ENCODE measurements at places on chromosomes 3 and 15.

DNA sequence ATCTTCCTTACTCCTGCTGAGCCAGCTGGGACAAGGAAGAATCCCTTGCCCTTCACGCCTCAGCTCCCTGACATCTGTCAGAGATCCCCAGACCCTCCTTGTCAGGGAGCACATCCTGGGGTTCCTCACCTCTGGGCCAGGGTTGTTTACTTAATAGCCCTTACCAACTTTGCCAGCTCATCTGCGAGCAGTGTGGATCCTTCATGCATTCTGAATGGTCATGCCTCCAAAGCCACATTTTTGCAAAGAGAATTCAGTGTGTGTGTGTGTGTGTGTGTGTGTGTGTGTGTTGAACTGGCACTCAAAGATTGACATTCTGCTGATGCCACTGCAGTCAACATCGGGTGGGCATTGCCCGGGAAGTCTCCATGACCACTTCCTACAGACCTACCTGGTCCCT lies 112.6 kb downstream of the SLC49A4 start:
- no peak overlapping the region for H3K27ac ChIP-seq
- no peak overlapping the region for H3K4me3 ChIP-seq
- DNase-seq, result no peak
- no peaks in the 10 kb centered on the region for H3K36me3 ChIP-seq

DNA sequence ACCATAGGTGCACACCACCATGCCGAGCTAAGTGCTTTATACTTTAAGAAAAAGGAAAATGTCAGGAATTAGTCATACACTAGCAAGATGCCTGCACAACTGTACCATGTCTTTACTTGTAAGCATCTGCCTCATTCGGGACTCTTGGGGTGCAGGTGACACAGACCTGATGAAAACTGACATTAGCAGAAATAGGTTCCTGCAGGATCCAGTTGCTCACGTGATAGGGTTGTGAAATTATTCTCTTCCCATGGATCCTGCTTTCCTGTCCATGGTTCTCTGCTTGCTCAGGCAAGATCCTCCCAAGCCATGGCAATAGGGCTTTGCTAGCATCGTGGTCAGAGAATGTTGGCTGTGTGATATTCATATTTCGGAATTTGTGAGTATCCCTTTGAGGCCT lies 10.2 kb upstream of the LHFPL4 start:
- no peaks in the 10 kb centered on the region for H3K36me3 ChIP-seq
- no peak overlapping the region for H3K27ac ChIP-seq
- H3K4me1 ChIP-seq, result no peaks in the 10 kb centered on the region
- no peak for DNase-seq
- H3K4me3 ChIP-seq, result no peak overlapping the region

DNA sequence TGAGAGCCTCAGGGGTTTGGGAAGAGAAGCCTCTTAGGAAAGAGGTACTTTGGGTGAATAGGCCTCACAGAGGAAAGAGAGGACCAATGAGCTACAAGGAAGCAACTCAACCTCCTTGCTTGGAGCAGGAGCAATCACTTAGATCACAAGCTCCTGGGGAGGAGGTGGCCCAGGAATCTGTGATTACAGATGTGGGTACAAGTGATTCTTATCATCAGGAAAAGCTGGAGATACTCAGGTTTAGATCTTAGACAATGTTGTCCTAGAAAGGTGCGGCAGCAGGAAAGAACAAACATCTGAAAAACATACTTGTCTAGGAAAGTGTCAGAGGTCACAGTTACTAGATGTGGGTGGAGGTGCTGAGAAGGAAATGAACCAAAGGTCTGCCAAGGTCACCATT lies 8.2 kb downstream of the PARP16 start:
- H3K27me3 ChIP-seq, result no peaks in the 10 kb centered on the region
- no peak overlapping the region for H3K27ac ChIP-seq
- H3K4me1 ChIP-seq, result no peaks in the 10 kb centered on the region
- H3K4me3 ChIP-seq, result no peak overlapping the region
- DNase-seq, result no peak

DNA sequence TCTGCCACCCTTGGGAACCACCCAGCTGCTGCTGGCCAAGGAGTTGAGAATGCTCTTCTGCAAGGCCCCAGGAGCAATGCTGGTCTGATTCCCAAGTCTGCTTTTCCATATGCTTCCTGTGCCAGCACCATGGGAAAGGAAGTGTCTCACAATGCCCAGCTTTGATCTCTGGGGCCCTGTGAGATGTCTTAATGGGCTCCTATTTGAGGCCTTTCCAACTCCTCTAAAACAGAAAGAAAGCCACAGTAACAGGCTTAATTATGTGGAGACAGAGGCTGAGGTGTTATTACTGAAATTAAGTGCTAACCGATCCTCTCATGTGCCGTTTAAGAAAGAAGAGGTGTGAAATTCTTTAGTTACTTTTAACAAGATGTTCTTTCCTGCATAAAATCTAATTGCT lies 4.5 kb downstream of the EOGT start:
- DNase-seq, result no peak
- H3K4me3 ChIP-seq, result no peak overlapping the region
- H3K4me1 ChIP-seq, result peaks cover 34% of the 10 kb centered on the region
- H3K36me3 ChIP-seq, result no peaks in the 10 kb centered on the region

DNA sequence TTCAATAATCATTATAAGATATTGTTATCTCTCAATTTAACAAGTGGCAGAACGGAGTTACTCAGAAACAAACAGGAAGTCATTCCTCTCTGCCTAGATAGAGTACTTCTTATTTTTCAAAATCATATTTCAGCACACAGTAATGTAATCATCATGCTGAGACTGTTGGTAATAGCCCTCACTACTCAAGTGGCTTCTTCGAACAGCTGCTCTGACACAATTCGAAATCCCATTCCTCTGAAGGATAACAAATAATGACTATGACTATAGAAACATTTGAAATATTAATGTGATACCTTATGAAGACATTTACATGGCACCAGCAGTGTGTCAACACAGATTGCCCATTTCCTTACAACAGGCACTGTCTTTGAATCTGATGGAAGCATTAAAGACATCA lies 1249.8 kb downstream of the NSUN3 start:
- no peaks in the 10 kb centered on the region for H3K36me3 ChIP-seq
- no peak for DNase-seq
- H3K4me3 ChIP-seq, result no peak overlapping the region

DNA sequence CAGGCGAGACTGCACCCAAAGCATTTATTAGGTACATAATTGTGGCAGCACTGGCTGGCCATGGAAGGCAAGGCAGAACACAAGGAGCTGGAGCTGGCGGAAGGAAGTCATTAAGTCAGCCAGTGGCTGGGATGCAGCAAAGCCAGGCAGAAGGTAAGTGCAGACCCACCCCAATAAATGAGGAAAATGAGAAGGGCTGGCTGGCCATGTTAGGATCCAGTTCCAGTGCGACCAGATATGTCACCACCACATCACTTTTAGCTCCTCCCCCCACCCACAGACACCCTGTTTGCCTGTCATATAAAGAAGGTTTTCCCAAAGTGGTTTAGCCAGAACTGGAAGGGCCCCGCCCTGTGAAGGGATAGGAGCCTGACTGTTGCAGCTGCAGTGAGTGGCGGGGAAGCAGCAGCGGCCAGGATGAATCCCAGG lies at the start of gene FURIN:
TSS of gene FURIN (plus strand) at position 328 of the 429 bp plus-strand sequence. CDS start 7,153 bp downstream, outside the sequence.
- no peak within 1 kb of the TSS for H3K4me3 ChIP-seq
- peak within 1 kb of the TSS; percentile 95 for H3K27ac ChIP-seq
- no peaks in the 10 kb centered on the region for H3K36me3 ChIP-seq
- no peaks in the 10 kb centered on the region for H3K27me3 ChIP-seq
- peaks cover 17% of the 10 kb centered on the region for H3K4me1 ChIP-seq
- no peak for DNase-seq

DNA sequence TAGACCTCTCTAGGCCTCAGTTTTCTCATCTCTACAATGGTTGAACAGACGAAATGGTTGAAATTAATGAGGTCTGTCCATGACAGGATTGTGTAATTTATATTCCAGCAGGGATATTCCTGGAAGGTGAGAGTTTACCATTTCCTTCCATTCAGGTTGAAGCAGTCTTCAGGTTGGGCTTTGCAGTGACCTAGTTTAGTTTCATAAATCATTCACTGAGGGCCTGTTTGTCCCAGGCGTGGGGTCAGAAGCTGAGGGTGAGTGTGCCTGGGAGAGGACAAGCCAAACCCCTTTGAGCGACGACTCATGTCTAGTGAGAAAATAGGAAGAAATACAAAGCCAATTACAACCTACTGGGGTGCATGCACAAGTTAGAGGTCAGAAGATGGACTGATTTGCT lies 57.2 kb upstream of the CACNA2D3 start:
- no peak for DNase-seq
- H3K27ac ChIP-seq, result no peak overlapping the region
- no peak overlapping the region for H3K4me3 ChIP-seq
- H3K36me3 ChIP-seq, result no peaks in the 10 kb centered on the region
- H3K4me1 ChIP-seq, result no peaks in the 10 kb centered on the region

DNA sequence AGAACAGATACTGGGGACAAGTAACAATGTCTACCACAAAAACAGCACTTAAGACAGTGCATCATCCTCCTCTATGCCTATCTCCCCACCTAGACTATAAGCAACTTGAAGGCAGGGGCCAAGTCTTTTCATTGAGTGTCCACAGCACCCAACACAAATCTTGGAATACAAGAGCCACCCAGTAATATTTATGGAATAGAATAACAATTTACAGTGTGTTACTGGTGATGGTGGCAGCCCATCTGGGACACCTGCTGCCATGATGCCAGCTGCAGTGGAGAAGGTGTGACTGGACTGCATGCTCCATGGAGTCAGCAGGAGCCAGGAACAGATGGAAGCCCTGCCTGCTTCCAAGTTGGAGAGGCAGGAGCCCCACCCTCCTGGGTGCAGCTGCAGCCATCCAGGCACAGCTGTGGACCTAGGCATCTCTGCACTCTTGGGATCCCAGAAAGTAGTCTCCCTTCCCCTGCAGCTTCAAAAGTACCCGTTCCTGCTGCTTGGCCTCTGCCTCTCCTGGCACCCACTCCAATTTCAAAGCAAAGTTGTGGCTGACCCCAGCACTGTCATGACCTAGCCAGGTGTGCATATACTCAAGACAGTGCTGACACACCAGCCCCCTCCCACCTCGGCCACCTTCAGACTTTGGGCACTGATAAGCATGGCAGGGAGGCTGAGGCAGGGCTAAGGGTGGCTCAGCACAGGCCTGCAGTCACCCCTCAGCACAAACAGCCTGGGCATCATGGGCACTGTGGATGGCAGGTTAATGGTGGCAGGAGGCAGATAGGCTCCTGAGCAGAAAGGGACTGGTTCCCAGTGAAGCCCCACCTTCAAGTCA lies 94.5 kb downstream of the TPRA1 start:
- no peak overlapping the region for H3K27ac ChIP-seq
- H3K4me1 ChIP-seq, result no peaks in the 10 kb centered on the region
- no peak overlapping the region for H3K4me3 ChIP-seq
- H3K27me3 ChIP-seq, result no peaks in the 10 kb centered on the region
- DNase-seq, result no peak

DNA sequence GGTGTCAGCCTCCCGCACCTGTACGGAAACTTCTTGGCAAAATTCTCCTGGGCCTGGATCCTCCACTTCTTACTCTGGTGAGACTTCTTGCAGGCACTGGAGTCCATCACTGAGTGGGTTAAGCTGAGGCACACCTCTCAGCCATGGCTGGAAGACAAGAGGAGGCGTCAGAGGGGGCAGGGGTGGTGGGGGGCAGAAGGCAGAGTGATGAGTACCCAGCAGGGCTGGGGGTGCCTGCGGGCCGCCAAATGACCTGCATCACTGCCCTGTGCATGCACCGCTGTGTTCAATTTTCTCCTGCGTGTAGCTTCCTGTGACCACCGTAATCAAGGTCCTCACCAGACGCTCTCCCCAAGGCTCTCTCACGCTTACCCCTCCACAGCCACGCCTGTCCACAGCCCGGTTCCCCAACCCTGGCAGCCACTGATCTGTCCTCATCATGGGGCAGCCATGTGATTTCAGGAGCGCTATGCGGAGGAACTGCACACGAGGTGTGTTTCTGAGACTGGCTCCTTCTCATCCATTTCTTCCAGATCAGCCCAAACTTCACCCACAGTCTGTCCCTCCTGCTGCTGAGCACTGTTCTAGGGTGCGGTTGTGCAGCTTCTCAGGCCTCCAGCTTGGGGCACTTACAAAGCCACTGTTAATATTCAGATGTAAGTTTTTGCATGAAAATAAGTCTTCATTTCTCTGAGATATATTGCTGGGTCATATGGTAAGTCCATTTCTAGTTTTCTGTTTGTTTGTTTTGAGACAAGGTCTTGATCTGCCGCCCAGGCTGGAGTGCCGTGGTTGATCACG lies 5.2 kb downstream of the C3orf22 start:
- DNase-seq, result no peak
- H3K27ac ChIP-seq, result no peak overlapping the region
- H3K4me1 ChIP-seq, result no peaks in the 10 kb centered on the region
- H3K36me3 ChIP-seq, result no peaks in the 10 kb centered on the region
- no peak overlapping the region for H3K4me3 ChIP-seq

DNA sequence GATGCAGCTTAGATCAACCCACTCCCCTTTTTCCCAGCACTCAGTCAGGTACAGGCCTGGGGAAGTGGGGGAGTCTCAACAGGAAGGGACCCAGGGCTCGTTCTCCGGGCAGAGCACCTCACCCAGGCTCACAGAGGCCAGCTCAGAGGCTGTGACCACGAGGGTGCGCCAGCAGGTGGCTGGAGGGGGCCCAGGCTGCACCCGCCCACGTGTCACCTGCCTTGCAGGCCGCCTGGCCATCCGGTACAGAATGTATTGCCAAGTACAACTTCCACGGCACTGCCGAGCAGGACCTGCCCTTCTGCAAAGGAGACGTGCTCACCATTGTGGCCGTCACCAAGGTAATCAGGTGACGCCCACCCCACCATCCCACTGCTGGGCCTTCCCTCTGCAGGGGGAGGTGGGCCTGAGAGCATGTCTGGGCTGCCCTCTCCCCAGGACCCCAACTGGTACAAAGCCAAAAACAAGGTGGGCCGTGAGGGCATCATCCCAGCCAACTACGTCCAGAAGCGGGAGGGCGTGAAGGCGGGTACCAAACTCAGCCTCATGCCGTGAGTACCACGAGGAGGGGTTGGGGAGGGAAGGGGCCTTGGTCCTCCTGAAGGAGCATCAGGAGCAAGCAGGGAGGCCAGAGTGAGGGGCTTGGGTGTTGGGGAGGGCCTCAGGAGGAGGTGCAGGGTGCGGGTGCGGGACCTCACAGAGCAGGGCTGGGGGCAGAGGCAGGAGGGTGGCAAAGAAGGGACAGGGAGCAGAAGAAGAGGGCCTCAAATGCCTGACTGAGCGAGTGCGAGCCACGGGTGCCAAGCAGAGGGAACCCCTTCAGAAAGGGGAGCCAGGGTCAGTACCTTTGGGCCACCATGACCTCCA lies 14.0 kb upstream of the LMAN1L start:
- H3K4me3 ChIP-seq, result no peak overlapping the region
- peak overlapping the region; percentile 75 for H3K27ac ChIP-seq
- peaks cover 24% of the 10 kb centered on the region for H3K4me1 ChIP-seq

DNA sequence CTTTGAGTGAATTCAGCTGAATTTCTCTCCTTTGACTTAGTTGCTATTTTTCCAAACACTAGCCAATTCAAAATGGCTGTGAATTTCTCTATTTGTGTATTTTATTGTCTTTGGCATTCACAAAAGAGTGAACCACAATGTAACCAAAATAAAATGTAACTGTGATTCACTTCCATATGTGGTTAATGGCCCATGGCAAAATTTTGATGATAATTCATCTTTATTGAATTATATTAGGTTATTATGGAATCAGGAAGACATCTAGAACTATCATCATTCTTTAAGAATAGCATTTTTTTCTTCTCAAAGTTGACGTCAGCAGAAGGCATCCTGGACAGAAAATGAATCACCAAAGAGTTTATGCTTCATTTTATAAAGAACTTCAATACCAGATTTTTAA lies 705.3 kb upstream of the NAALADL2 start:
- H3K27ac ChIP-seq, result no peak overlapping the region
- no peak for DNase-seq
- H3K4me3 ChIP-seq, result no peak overlapping the region
- H3K36me3 ChIP-seq, result no peaks in the 10 kb centered on the region
- H3K4me1 ChIP-seq, result no peaks in the 10 kb centered on the region
- no peaks in the 10 kb centered on the region for H3K27me3 ChIP-seq

All from gastrocnemius medialis (tissue), 4 donors.